ENCODE measurements at places on chromosomes 12 and 14.

DNA sequence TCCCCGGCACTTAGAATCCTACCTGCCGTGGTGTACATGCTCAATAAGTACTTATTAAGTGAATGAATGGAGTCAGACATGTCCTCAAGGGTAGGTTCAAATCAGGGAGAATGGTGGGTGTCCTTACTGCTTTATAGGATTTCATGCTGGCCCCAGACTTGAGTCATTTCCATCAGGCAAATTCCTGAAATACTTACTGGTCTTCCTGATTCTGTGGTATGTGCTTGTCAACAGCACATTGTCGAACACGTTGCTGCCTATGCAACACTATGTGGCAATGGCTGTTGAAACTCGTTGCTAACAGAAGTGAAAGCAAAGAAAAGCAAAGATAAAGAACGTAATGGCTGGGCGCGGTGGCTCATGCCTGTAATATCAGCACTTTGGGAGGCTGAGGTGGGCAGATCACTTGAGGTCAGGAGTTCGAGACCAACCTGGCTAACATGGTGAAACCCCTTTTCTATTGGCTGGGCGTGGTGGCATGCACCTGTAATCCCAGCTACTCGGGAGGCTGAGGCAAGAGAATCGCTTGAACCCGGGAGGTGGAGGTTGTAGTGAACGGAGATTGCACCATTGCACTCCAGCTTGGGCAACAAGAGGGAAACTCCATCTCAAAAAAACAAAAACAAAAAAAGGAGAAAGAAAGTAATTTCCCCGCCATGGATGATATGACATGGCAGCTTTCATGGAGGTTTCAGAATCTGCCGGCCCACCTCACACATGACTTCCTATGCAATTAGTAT, 214.9 kb downstream of the ZFP36L1 start:
- DNase-seq, result no peak

GRCh38 chr12:30622509-30622908, 73.2 kb downstream of the IPO8 start:
- no peak for DNase-seq

- no peak for DNase-seq
Measured at GRCh38 chr14:68552075-68552474, 240.8 kb downstream of the ZFP36L1 start.

DNA sequence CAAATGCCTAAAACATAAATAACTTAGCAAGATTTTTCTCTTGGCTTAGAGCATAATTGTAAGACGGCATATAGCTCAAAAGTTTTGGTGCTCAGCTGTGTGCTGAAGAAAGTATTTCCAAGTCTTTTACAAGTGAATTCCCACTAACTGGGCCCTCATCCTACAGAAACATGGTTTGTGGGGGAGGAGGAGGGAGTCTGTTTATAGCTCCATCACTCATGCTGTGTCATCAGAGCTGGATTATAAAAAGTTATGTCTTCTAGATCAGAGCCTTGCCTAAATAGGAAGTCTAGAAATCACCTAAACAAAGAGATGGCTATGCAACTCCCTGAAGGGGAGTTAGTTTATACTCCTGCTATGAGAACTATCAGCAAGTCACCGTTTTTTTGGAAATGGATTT, 65.9 kb upstream of the OTOGL start:
- no peak for DNase-seq

DNA sequence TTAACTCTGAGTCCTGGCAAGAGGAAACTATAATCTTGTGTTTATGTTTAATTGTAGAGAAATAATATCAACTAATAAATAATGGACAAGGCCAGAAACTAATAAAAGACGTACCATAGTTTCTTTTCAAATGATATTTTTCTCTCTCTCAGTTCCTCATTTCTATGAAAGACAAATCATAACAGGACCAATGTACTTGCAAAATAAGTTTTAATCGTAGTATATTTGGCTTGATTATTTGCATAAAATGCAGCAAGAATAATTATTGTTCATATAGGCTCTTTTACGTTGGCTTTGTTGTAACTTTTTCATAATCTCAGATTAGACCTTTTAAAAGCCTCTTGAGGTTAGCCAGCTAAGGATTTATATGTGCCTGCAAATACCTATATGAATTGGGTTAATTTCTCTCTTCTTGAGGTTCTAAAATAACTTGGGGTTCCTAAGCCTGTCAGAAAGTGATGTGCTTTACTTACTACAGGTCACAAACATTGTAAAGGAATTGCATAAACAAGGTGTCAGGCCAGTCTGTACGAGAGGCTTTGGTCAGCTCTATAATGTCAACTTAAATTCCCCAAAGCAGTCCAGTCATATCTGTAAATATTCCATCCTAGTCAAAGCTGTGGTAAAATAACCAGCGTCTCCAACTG, 152.8 kb upstream of the PTPRQ start:
- no peak for DNase-seq

DNA sequence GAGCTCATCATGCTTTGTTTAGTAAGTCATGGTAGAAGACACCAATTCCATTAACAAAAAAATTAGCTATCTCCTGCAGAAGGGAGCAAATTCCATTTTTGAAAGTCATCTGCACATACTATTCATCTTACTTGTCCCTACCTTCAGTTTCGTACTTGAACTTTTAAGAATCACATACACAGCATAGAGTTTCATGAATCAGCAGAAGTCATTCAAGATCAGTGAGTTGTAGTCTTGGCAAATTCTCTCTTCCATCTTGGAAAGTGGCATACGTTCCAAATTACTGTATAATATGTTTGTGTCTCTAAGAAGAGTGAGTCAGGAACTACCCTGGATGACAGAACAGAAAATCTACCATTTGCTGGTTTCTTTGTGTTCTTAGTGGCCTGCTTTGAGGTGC, 14.1 kb downstream of the VRK1 start:
- no peak for DNase-seq

- DNase-seq, result no peak
Measured at GRCh38 chr14:75320196-75320595, 41.6 kb downstream of the FOS start.

Measured in BE2C (cell line).